ENCODE measurements at places on chromosomes 16 and 17.

DNA sequence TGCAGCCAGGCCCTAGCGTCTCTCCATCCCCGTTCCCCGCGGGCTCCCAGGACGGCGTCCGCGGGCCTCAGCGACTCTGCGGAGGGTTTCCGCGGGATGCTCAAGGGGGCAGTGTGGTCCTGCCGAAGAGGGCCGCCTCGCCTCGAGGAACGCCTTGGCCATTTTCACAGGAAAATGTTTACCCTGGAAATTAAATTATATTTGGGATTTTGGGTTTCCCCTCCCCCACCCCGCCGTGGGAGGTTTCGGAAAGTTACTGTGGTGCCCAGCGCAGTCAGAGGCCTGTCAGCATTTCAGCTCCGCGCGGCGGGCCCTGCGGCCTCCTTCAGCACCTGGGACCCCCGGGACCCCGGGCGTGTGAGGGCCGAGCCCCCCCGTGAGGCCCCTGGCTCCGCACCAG lies 94.5 kb downstream of the PCTP start:
- peak; percentile 33 for DNase-seq

- DNase-seq, result no peak
Measured at GRCh38 chr16:49089533-49089932, 192.1 kb downstream of the CBLN1 start.

GRCh38 chr16:74778646-74779045 lies 4.0 kb upstream of the FA2H start:
- peak; percentile 76 for DNase-seq

- no peak for DNase-seq
Measured at GRCh38 chr17:35171834-35172233, 22.4 kb downstream of the SLC35G3 start.

DNA sequence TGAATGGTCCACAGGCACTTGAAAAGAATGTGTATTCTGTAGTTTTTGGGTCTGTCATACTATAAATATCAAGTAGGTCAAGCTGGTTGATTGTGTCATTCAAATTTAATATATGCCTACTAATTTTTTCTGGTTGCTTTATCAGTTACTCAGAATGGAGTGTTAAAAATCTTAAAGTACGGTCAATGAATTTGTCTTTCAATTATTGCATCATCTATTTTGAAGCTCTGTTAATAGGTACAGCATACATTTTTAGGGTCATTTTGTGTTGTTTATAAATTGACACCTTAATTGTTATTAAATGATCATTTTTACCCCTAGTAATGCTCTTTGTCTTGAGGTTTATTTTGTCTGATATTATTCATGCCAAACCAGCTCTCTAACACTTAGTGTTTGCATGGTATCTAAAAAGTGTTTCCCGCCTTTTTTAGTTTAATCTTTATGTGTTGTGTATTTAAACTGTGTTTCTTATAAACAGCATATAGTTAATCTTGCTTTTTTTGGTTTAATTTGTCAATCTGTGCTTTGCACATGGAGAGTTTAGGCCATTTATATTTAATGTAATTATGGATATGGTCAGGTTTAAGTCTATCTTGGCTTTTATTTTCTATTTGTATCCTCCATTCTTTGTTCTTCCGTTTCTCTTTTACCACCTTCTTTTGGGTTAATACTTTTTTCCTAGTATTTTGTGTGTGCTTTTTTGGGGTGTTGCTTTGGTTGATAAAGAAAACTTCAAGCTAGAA lies 204.9 kb upstream of the EEF2KMT start:
- DNase-seq, result no peak

- DNase-seq, result peak; percentile 73
Measured at GRCh38 chr16:88781140-88782077, 3.6 kb downstream of the PIEZO1 start.

Data from transverse colon (tissue), 4 donors.